Fibroblast of skin of back (primary cell): ENCODE measurements at places on chromosomes 13 and 19.
A peak's percentile ranks its signal among the peaks of the same experiment; 100 is the strongest.

- DNase-seq: no peak
Measured at GRCh38 chr19:7979011-7979410, 26.4 kb downstream of the ELAVL1 start.

DNA sequence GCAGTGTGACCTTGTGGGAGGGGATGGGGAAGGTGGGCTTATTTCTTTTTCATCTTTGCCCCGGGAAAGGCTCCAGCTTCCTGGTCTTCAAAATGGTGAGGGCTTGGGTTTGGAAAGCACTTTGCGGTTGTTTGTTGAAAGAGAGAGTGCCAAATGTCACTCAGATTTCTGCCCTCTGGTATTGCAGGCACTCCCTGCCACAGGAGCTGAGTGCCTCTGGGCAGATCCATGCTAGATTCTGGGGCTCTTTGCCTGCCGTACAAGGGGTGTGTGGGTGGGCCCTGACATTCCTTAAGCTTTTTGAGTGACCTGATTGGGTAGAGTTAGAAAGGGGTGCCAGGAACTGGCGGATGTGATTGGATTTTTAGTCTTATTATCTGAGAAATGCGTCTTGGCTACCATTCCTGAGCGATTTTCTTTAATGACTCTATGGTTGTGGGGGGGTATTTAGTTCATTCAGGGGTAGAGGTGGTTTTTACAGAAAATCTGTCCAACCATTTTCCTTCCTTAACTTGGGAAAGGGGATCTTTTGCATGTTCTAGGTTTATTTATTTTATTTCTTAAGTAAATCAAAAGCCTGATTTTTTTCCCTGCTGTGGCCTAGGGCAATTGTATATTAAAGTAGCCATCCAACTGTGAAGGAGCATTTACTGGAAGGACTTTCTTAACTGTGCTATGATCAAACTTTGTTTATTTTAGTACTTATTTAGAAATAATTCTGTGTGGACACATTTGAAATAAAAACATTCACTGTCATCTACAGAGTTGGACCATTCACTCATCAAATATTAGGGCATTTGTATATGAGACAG lies 3.2 kb downstream of the ARHGAP35 start:
- peak; percentile 61 for DNase-seq

GRCh38 chr19:31326329-31327028 lies 22.8 kb downstream of the TSHZ3 start:
- no peak for DNase-seq

DNA sequence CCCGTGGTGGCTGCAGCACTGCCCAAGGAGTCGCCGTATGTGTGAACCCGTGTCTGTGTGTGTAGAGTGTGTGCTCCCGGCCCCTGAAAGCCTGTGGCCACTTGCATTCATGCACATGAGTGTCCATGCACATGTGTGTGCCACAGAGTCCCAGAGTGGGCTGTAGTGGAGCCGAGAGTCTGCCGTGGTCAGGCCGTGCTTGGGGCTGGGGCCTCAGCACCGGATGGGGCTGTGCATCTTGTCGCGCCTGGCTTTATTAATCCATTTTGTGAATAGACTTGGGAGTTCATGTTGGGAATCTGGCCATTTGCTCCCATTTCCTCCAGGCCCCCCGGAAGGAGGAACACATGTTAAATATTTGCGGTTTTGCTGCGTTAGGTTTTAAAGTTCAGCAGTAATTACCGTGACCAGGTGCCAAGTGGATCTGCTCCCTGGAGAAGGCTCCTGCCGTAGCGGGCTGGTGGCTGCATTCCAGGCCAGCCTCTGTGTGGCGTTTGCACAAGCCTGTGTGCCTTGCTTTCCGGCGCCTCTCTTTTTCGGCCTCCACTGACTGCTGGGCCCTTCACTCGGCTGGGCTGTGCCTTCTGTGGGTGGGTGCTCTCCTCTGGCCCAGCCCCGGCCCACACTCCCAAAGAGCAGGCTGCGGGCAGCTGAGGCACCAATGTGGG lies 69.2 kb upstream of the KCTD15 start:
- no peak for DNase-seq

DNA sequence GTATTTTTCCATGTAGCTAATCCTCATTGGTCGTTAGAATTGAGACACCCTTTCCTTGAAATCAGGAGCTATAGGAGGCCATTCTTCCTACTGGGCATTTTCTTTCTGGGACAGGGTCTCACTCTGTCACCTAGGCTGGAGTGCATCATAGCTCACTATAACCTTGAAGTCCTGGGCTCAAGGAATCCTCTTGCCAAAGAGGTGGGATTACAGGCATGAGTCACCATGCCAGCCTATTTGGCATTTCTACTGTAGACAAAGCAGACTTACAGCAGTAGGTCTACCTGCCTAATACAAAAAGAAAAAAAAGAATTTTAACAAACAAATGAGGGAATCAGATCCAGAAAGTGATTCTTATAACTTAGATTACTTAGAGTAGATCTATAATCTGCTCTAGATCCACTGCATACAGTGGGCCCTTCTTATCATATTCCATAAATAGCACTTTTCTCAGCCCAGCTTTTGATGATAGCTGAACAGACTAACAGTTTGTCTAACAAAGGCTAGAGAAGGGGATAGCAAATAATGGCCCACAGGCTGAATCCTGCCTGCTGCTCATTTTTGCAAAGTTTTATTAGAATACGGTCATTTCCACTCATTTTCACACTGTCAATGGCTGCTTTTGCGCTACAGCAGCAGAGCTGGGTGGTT lies 36.7 kb upstream of the USPL1 start:
- DNase-seq: no peak

- DNase-seq: peak; percentile 17
Measured at GRCh38 chr19:1690699-1691307, 38.4 kb upstream of the TCF3 start.

DNA sequence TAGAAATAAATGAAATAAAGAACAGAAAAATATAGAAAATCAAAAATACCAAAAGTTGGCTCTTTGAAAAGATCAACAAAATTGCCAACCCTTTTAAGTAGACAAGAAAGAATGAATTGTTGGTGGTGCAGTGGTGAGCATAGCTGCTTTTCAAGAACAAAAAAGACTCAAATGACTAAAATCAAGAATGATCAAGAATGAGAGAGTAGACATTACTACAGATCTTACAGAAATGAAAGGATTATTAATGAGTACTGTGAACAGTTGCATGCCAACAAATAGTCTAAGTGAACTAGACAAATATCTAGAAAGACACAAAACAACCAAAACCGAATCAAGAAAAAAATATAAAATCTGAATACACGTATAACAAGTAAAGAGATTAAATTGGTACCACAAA lies 53.9 kb downstream of the FNDC3A start:
- no peak for DNase-seq

DNA sequence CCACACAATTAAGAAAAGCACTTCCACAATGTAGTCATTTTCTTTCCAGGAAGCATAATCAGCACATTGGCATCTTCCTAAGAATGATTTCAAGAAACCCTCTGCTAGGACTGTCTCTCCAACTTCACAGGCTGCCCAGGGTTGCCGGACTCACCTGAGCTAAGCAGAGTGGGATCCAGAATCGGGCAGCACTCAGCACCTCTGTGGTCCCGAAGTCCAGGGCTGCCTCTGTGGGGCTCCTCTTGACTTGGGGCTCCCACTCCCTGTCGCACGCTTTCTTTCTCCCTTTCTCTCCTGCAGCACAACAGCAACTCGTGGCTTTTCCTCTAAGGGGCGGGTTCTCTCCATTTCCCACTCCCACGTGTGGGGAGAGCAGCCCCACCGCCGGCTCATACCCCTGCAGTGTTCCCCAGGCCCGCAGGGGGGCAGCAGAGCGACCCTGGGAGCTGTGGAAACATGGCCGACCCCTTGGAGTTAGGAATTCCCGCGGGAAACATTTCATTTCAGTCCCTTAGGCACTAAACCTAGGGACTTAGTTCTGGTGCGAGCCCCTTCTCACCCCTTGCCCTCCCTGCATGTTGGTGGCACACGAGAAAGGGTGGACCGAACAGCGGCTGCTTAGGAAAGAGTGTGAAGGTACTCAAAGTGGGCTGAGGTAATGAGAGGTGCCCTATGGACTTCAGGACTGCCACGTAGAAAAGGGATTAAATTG lies at the start of gene TMEM272:
TSS of gene TMEM272 (minus strand) at position 316 of the 712 bp plus-strand sequence. CDS start 6,647 bp downstream, outside the sequence.
- DNase-seq: peak; percentile 39

DNA sequence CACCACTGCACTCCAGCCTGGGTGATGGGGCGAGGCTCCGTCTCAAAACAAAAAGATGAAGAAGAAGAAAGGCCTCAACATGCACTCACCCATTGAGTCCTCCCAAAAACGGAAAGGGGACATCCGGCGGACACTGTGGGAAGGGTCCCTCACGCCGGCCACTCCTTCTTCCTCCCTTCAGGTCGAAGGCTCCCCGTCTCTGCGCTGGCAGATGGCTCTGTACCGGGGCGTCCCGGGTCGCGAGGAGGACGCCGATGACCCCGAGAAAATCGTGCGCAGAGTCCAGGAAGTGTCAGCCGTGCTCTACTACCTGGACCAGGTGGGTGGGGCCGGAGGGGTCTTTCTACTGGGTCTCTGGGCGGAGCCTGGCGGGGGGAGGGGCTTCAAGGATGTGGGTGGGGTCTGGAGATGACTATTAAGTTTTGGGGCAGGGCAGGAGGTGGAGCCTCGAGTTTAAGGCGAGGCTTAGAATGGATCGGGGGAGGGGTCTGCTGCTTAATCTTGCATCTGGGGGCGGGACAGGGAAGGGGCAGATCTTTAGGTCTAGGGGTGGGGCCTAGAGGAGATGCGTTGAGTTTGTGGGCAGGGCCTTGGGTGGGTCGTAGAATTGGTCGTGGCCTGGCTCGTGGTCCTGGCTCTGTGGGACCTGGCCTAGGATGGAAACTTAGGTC lies 90.2 kb downstream of the MAP4K1 start:
- no peak for DNase-seq

- DNase-seq: peak; percentile 50
Measured at GRCh38 chr13:74767050-74767449, 632.8 kb upstream of the KLF12 start.

- DNase-seq: no peak
Measured at GRCh38 chr13:38496917-38497316, 147.3 kb downstream of the UFM1 start.

DNA sequence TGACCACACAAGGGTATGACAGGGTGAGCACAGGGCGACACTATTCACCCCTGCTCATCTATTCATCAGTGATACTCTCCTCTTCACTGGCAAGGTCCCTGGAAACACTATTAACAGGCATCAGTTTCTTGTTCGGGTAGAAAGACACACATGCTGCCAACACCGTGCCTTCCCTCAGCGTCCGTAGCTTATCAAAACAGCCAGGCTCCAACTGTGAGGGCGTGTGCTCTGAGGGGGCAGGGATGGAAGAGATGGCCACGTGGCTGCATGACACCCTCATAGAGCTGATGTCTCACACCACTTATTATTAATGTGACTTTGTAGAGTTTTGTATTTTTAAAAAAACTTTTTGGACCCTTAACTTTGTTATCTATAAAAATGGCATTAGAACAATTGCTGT lies 160.3 kb downstream of the ITGBL1 start:
- peak; percentile 48 for DNase-seq

DNA sequence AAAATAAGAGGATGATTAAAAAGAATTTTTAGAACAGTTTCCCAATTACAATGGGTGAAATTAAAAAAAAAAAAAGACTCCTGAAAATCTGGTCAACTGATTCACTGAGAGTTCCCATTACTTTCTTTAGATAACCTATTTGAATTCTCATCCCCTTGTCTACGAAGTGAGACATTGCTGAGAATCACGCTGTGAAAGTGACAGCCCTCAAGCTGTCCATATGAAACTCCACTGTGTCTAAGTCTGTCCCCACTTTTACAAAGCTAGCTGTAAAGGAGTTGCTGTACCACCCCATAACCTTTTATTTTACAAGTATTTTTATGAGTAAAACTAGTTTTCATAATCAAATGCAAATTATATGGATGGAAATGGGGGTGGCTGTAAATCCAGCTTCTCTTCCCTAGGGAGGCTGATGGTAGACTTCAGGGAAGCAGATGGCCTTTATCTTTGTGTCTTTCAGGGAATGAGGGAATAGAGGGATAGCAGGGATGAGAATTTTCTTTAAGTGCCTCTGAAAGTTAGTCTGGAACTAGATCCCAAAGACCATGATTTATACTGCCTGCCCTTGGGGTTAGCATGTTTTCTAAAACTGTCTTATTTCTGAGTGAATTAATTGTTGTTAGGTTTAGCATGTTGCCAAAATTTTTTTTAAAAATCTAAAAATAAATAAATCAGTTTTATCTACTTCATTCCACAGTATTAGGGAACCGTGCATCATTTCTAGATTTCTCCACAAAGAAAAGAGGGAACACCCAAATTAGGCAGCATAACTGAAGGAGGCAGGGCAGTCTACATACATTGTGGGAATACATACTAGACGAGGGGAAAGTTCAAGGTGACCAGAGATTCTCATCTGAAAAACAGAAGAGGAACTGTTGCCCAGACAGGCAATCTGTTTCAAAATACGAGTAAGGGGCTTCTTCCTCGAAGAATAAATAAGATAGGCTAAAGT lies 1219.1 kb downstream of the UQCRFS1 start:
- no peak for DNase-seq

DNA sequence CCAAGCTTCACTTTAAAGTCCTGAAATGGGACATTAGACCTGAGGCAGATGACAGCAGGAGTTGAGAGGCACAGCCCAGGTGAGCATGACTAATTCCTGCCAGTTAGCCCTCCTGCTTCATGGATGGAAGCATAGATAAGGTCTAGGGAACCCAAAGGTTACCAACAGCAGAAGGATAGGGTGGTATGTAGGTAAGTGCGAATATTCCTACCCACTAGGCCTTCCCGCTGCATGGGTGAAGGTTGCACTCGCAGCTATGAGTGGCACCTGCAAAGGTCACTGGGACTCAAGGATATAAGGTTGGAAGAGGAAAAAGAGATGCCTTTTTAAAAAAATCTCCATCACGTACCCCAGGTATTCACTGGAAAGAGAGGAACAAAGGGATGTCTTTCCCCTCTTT lies 12.2 kb upstream of the MLLT1 start:
- no peak for DNase-seq

GRCh38 chr19:7953576-7953975 lies 10.1 kb upstream of the TIMM44 start:
- DNase-seq: no peak

GRCh38 chr19:27775395-27775794 lies 1437.6 kb downstream of the UQCRFS1 start:
- DNase-seq: no peak

- peak; percentile 37 for DNase-seq
Measured at GRCh38 chr19:32387701-32388392, 17.7 kb upstream of the DPY19L3 start.

DNA sequence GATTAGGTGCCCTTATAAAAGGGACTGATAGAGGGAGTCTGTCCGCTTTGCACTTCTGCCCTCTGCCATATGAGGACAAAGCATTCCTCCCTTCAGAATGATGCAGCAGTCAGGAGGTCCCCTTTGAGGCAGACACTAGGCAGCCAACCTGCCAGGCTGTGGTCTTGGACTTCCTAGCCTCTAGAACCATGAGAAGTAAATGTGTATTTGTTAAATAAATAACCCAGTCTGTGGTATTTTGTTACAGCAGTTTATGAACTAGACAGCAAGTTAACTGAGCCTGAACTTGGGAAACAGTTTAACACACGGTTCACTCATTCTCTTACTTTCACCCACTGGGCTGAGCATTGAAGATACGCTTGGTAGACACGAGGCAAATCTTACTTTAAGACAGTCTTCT lies 313.2 kb downstream of the UQCRFS1 start:
- no peak for DNase-seq

- no peak for DNase-seq
Measured at GRCh38 chr19:28869459-28869858, 343.5 kb downstream of the UQCRFS1 start.
